ENCODE measurements at places on chromosomes 1 and 21.

DNA sequence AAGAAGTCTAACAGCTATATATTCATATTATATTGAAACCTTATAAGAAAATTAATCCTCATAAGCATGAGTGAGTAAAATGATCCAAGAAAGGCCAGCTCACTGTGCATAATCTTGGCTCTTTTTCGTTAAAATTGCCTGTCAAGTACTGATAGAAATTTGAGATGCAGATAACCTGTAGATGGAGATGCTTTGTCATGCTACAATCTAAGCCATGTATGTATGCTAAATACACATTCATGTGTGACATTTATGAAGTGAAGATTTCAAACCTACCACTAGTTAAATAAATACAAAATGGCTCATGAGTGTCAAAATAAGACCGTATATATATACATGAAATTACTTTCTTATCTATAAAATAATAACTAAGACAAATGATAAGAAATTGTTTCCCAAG is 1491.5 kb upstream of the PRMT6 start:
- no peak for DNase-seq

DNA sequence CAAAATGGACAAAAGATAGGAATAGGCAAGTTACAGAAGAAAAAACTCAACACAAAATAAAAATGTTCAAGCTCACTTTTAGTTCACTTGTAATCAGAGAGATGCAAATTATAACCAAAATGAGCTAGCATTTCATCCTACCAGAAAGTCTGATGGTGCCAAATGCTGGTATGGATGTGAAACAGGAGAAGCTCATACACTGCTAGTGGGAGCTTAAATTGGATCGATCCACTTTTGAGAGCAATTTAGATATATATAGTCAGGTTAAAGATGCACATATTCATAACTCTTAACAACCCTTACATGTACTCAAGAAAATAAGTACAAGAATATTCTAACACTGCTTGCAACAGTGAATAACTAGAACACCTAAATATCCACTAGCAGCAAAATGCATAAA is 18.5 kb upstream of the CAMSAP2 start:
- DNase-seq, result no peak

DNA sequence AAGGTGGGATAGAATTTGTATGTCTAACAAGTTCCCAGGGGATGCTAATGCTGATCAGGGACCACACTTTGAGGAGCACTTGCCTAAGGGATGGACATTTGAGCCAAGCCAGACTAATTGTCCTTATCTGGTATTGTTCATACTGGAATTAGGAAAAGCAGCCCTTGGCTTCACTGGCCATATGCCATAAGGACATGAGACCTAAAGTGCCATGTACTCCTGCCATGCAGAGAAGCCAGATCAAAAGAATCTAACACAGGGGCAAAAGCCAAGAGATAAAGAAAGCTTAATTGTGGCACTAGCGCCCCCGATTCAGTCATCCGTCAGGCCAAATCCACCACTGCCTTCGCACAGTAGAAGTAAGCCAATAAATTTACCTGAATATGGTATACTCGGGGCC is 45.7 kb downstream of the RNF11 start:
- DNase-seq, result no peak

DNA sequence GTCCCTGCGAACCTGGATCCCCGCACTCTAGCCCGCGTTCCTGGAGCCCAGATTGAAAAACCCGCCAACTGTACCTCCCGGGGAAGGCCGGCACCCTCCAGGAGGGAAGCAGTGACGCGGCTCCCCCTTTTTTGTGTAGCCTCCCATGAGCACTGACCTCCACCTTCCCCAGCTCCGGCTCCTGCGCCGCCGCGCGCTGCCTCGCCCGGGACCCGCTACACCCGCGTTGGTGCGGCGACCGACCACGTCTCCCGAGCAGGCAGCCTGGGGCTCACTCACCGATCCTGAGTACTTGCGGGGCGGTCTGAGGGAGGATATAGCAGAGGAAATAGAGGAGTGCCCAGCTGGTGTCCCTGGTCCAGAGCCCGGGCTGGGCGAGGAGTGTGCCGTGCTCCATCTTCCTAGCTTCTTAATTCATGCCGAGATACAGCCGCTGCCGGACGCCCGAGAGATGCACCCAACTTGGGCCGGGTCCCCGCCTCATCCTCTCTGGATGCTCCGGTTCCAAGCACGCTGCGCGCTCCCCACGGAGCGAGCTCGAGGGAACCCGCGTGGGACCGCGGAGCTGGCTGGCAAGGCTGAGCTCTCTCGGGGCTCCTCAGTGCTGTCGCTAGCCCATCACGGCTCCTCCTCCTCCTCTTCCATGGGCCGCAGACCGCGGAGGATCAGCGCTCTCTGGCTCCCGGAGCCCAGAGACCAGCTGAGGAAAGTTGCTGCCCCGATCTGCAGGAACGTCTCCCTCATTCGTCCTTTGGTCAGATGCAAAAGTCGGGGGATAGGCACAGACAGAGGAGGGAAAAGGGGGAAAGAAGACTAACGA is 482 bp downstream of the GRIK1 start:
- DNase-seq, result peak; percentile 12

GRCh38 chr1:119731741-119732430 is 20.2 kb downstream of the PHGDH start:
- no peak for DNase-seq

Measured in GM03348 (cell line).